ENCODE measurements at places on chromosomes 13 and 19.

GRCh38 chr19:40407714-40408597 lies 5.2 kb downstream of the PRX start:
- no peak for DNase-seq

DNA sequence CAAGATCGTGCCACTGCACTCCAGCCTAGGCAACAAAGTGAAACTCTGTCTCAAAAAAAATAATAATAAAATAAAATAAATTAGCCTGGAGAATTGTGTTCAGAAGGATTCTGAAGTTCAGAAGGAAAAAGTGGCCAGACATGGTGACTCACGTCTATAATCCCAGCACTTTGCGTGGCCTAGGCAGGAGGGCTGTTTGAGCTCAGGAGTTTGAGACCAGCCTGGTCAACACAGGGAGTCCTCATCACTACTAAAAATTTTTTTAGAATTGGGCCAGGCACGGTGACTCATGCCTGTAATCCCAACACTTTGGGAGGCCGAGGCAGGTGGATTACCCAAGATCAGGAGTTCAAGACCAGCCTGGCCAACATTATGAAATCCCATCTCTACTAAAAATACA lies 6.0 kb downstream of the RDH8 start:
- DNase-seq = no peak

GRCh38 chr13:107764046-107764445 lies 451.3 kb downstream of the LIG4 start:
- DNase-seq = no peak

DNA sequence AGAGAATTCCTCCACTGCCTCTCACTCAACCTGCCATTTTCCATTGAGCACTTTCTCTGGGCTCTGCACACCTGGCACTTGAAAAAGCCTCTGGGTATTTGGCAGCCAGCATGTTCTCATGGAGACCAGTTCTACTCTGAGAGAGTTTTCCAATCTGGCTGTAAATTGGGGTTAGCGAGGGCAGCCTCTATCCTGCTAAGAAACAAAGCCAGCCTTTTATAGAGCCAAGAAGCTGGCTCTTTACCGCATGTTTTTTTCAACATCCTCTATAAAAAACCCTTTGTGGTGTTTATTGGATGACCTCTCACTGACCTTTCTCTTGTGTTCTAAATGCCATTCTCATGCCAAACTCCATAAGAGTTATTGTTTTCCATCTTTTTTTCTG lies 52.6 kb upstream of the RCBTB2 start:
- no peak for DNase-seq

GRCh38 chr13:91078093-91078679 lies 269.3 kb upstream of the MIR17HG start:
- peak; percentile 37 for DNase-seq

- DNase-seq = no peak
These were observed 335.8 kb downstream of the SLITRK1 start for GRCh38 chr13:83546476-83546875.

- no peak for DNase-seq
These were observed 7.9 kb downstream of the IPO5 start for GRCh38 chr13:97961340-97961739.

DNA sequence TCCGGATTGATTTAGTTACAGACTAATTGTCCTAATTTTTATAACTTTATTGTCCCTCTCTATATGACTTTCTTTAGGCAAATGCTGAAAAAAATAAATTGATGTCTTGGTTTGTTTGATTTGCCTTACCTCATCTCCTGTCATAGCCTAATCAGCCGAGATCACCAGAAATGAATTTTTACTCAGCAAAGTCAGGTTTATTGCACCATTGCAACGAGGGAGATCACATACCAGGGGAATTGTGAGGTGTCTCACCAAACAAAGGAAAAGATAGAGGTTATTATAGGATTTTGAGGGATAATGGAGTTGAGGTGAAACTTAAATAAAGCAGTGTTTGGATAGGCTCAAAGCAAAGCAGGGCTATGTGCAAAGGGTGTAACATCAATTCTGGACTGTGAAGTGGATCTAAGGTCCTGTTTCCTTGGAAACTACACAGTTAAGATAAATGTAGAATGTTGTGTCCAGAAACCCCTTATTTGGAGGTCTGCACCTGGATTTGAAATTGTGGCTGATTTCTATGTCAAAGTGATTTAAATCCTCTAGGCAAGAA lies 372.6 kb downstream of the OXGR1 start:
- no peak for DNase-seq

Data from HEK293T (cell line).